ENCODE measurements at places on chromosomes 2 and 18. TPM values are rescaled to one million over a fixed set of nuclear protein-coding genes. Genes with fewer than 3 reads are reported as not detected.

The SLC9A2 gene
- polyA plus RNA-seq, result 2.1 TPM

DNA sequence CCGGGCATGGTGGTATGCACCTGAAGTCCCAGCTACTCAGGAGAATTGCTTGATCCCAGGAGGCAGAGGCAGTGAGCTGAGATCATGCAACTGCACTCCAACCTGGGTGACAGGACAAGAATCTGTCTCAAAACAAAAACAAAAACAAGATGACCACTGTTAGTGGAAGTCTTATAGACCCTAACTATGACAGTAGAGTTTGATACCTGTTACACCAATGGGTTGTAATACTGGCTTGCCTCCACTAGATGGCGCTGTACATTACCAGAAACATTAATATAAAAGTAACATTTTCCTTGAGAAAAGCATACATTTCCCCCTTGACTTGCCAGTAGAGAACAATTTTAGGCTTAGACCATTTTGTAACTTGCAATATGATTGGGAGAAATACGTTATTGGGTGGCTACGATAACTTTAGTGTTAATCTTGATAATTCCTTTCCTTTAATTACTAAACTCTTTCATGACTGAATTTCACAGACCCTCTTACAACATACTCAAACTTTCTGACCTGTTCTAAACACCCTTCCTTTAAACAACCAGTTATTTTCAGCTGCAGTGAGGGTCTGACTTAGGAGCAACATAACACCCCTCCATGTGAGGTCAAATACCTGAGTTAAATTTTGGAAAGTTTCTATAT is 19.5 kb downstream of the SLC25A52 start:
- DNase-seq, result peak; percentile 22

The TOGARAM2 gene
- 2.1 TPM for polyA plus RNA-seq

DNA sequence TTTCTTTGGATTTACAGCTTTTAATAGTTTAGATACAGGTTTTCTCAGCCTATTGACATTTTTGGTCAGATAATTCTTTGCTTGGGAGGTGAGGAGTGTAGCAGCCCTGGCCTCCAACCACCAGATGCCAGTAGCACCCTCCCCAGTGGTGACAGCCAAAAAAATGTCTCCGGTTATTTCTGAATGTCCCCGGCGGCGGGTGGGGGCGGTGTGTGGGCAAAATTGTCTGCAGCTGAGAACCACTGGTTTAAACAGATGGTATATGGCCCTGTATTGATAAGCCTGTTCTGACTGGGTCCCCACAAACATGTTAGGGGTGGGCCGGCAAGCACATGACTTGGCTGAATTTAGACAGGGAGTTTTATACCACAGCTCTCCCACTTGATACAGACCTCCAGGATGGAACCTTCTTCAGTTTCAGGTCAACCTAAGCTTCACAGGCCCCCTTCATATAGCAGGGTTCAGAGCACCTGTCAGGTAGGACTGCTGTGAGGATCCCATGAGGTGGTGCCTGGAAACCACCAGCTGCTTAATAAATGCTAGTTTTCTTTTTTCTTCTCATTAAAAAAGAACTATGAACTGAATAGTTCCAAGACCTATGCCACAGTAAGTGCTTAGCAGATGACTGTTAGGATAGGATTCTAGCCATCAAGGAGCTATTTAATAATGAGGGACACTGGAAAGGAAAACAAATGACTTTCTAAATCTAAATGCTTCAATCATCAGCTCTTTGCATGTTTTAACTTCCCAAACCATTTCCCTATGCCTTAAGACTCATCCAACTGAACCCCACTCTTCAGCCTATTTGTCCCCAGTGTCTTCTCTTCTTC is 18.1 kb downstream of the LPIN2 start:
- DNase-seq, result no peak

- no peak for DNase-seq
Measured at GRCh38 chr2:205138735-205139134, 543.6 kb upstream of the NRP2 start.

GRCh38 chr2:24486636-24487205 is 4.3 kb upstream of the NCOA1 start:
- peak; percentile 65 for DNase-seq

GRCh38 chr2:146579147-146579930 is 1265.5 kb upstream of the ACVR2A start:
- DNase-seq, result no peak

DNA sequence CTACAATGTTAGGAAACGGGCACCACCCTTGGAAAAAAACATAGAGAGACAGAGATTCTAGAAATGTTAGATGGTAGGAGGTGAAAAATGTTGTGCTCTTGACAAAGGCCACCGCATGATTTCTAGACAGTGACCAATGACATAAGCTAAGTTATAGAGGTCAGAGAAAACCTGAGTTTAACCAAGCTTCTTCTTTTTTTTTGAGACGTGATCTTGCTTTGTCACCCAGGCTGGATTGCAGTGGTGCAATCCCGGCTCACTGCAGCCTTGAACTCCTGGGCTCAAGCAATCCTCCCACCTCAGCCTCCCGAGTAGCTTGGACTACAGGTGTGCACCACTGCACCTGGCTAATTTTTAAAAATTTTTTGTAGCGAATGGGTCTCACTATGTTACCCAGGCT is 13.0 kb downstream of the FER1L5 start:
- DNase-seq, result no peak

- DNase-seq, result no peak
Measured at GRCh38 chr2:42601076-42601475, 32.6 kb downstream of the MTA3 start.

- DNase-seq, result no peak
Measured at GRCh38 chr2:74658516-74658915, 4.5 kb downstream of the SEMA4F start.

The NYAP2 gene
- 0.40 TPM for polyA plus RNA-seq

The RBM44 gene
- 0.49 TPM for polyA plus RNA-seq

DNA sequence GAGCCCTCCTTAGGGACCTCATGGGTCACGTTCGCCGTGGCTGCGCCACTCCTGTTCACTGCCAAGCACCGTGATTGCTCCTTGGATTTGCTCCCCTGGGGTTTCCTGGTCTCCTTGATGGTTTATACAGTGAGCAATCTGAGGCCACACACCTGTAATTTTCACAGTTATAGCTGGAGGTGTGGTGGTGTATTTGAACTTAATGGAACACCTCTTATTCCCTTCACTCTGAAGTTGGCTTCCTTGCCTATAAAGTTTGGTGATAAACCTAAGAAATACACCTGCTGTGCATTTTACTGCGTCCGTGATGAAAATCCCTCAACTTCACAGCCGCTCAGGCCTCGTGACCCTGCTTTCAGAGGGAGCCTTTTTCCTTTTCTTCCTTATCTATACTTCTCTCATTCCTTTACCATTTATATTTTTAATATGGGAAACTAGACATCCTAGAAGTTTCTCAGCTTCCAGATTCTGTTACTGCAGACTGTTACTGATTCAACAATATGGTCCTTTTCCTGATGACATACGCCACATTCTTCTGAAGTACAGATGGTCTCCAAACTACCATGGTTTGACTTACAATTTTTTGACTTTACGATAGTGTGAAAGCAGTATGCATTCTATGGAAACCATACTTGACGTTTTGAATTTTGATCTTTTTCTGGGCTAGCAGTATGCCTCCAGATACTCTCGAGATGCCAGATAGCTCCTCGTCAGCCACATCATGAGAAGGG is 8.6 kb downstream of the ATG4B start:
- no peak for DNase-seq

DNA sequence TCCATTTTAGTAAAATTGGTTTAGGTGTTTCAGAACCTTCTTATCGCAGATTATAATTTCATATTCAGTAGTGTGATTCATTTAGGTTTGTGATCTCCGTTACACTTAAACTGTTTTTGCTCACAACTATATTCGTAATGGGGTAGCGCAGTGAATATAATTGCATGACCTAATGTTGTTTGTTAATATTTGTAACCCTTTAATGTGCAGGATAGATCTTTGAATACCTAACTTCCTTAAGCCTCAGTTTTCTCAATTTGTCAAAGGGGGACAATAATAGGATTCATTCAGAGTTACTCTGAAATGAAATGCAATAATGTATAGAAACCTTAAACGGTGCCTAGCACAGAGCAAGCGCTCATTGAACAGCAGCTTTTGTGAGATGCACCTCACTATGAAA is 558 bp upstream of the ZDBF2 start:
- DNase-seq, result no peak

GRCh38 chr18:2881088-2881839 is 34.5 kb downstream of the EMILIN2 start:
- no peak for DNase-seq

The TMEFF2 gene
- polyA plus RNA-seq, result 2.3 TPM

The BMPR2 gene
- polyA plus RNA-seq, result 25.4 TPM

GRCh38 chr2:177148477-177149154 is 64.0 kb upstream of the HNRNPA3 start:
- DNase-seq, result peak; percentile 54

The GPR55 gene
- 0.63 TPM for polyA plus RNA-seq

- no peak for DNase-seq
Measured at GRCh38 chr2:197322724-197323720, 12.4 kb upstream of the ANKRD44 start.

GRCh38 chr2:143345887-143346787 is 216.9 kb downstream of the ARHGAP15 start:
- DNase-seq, result no peak

DNA sequence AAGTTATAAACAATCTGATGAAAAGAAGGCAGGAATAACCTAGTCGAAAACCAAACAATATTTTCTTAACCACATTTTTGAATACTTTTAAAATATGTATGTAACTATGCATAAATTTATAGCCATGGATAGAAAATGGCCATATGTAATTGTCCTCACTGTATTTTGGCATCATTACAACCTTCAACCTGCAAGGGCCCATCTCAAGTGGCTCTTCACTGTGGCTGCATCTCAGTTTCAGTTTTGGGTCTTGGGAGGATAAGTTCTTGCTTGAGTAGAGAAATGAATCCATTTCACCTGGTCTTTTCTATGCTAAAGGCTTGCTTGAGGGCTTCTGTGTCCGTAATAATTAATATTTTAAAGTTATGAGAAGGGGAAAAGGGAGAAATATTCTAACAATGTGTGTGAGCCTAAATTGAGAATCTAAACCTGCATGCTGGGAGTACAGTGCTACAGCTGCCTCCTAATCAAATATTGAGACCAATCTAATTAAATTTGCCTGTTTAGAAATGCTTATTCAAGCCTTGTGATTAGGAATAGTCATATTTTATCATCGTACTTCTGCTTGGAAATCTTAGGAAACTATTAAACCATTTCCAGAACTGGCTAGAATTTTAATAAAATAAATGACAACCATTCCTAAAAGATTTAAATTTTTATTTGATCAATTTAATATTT is 92.5 kb downstream of the EML4 start:
- no peak for DNase-seq

The SATB2 gene
- polyA plus RNA-seq, result 5.0 TPM

- DNase-seq, result no peak
Measured at GRCh38 chr2:23912054-23912453, 14.9 kb downstream of the ATAD2B start.

The ZNF521 gene
- 9.3 TPM for polyA plus RNA-seq

- no peak for DNase-seq
Measured at GRCh38 chr18:53169346-53169745, 829.3 kb downstream of the DCC start.

DNA sequence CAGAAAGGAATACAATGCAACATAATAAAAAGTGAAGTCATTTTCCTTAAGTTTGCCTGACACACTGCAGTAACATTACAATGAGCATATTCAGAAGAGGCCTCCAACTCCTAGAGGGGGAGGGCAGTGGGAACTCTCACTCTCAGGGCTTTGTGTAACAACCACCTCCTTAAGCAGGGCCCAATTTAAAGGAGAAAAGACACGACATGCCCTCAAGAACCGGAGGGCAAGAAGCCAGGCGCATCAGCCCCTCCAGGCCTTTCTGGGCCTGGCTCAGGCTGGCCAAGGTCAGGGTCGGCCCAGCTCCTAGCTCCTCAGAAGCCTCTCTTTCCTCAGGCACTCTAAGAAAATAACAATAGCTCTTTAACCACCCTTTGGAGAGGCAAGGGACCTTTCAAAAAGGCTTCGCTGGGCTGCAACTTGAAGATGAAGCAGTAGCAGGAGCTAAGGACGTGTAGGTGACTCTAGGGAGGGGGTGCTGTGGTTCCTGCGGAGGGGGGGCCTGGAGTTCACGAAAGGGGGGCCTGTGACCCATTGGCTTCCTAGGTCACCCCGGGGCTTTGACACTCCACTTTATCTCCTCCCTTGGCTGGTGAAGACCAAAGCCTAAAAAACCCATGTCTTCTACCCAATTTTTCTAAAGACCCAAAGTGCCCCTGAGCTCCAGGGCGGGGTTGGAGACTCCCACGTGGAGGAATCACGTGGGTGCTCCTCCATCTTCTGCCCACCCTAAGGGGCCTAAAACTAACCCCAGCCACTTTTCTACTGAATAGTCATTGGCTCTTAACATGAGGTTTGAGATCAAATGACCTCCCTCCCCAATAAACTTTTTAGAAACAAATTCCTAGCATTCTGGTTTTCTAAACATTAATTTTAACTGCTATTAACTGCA is 13.3 kb downstream of the SERTAD2 start:
- DNase-seq, result no peak

DNA sequence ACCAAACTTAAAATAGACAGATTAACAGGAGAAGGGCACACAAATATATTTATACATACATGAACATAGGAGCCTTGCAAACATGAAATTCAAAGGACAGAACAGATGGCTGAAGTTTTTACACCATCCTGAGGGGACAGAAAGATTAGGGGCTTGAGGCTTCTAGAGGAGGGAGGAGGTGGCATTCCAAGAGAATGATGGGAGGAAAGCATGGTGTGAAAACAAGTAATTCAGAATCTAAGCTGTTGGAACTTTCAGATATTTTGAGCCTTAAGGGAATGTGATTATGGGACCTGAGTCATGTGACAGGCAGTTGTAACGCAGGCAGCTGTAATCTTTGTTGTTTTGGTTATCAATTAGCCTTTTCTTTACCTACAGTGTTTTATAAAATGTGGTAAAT is 225.2 kb upstream of the SPOPL start:
- no peak for DNase-seq

GRCh38 chr2:100309311-100309710 is 13.0 kb downstream of the LONRF2 start:
- no peak for DNase-seq

GRCh38 chr2:46339676-46340459 is 42.7 kb downstream of the EPAS1 start:
- DNase-seq, result peak; percentile 52

The C2orf66 gene
- polyA plus RNA-seq, result 0.24 TPM

- no peak for DNase-seq
Measured at GRCh38 chr18:54671291-54671881, 80.3 kb downstream of the DYNAP start.

- DNase-seq, result no peak
Measured at GRCh38 chr2:10901160-10901939, 10.4 kb upstream of the KCNF1 start.
